Smooth muscle cell of the brain vasculature (primary cell): ENCODE measurements at places on chromosomes 2 and 18.

GRCh38 chr2:126657148-126657635, 1.2 kb downstream of the GYPC start:
- peak; percentile 86 for DNase-seq

- no peak for DNase-seq
These were observed 51.3 kb upstream of the SLC1A4 start for GRCh38 chr2:64937687-64938491.

DNA sequence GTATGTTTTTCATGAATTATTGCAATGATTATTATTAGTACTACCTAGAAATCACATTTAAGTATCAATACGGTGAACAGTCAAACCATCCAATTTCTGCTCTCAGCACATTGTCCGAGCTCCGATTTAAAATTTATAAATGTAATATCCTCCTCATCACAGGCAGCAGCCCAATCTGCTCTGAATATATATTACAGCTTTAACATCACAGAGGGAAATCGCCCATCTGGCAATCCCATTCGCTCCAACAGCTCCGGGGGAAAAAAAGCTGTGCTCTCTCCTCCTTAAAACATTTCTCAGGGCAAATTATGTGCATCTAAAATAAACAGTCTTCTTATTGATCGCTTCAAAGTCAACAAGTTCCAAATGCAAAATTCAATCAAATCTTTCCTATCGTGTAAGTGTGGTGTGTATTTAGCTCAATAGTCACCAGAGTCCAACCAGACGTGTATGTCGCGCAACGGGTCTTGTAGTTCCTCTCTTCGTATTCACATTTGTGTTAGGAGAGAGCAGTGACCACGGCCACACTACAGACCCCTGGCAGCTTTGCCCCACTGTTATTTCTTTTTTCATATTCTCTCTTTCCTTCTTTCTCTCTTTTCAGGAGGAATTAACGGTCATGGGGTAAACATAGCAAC, 2.4 kb downstream of the FIGN start:
- no peak for DNase-seq

DNA sequence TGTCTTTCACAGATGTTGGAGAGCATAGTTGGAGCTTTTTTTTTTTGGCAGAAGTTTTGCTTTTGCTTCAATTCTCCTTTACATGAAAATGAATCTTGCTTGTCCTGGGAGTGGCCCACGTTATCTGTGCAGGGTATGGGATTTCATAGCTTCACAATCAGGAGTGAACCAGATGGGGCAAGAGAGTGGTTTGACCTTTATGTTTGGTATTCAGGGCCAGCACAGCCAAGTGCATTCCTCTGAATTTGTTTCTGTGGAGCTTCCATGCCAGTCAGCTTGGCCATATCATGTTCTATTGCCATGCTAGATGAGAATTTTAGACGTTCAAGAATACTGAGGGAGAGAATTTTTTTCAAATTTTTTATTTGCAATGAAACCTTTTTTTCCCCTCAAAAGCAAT, 116.6 kb downstream of the PRPF40A start:
- DNase-seq: no peak

DNA sequence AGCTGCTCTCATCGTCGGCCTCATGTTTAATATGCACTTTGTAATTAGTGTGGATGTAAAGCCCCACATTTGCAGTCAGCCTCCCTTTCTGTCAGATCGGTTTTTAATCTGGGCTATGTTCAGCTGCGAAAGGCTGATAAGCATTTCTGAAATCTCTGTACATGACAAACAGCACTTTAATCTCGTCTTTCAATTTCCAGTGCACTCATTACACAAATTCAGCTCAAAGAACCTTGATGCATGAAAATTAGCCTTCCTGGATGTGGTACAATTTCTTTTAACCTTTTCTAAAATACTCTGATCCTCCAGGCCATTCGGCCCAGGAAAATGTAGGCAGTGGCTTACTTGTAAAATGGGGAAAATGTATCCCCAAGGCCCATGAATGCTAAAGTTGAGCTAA, 265.1 kb downstream of the RND3 start:
- no peak for DNase-seq
